ENCODE measurements at places on chromosomes 13 and 19. TPM values are rescaled to one million over a fixed set of nuclear protein-coding genes. Genes with fewer than 3 reads are reported as not detected.
A peak's percentile ranks its signal among the peaks of the same experiment; 100 is the strongest.

- DNase-seq, result no peak
Observed at GRCh38 chr13:113472355-113473025, 18.0 kb downstream of the DCUN1D2 start.

- no peak for DNase-seq
Observed at GRCh38 chr19:51621178-51621577, 9.0 kb downstream of the SIGLEC5 start.

GRCh38 chr13:77833331-77833863 is 85.2 kb downstream of the EDNRB start:
- DNase-seq, result no peak

DNA sequence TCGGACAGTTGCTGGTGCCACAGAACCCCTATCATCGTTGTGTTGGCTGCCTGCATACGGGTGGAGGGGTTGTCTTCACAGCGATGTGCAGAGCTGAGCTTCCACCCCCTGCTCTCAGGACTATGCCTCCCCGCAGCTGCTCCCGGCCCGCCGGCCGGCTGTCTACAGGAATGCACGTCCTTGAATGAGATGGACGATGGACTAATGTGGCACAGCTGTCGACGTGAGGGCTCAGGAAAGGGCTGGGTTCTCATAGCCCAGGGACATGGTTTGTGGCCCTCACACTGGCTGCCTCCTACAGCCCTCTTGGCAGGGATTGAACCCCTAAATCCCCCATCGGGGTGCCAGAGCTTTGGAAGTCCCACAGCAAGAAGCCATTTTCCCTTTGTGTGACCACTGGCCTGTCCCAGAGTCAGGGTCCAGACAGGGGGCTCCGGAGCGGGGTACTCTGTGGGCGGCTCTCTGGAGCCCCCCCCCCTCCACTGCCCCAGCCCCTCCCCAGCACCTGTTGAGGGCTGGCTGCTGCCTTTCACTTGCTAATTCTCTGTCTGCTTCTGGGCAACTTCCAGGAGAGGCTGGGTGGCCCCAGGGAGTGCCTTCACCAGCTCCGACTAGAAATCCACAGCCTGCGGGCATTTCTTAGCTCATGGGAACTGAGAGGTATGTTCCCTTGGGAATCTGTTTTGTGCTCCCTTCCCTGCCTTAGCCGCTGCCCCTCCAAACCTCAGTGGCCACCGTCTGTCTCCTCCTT is 40.2 kb downstream of the TSSK6 start:
- no peak for DNase-seq

DNA sequence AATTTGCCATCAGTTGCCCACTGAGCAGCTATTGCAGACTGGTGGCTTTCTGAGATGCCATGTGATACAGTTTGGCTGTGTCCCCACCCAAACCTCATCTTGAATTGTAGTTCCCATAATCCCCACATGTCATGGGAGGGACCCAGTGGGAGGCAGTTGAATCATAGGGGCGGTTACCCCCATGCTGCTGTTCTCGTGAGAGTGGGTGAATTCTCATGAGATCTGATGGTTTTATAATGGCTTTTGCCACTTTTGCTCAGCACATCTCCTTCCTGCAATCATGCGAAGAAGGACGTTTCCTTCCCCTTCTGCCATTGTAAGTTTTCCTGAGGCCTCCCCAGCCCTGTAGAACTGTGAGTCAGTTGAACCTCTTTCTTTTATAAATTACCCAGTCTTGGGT is 34.8 kb upstream of the ANKRD10 start:
- no peak for DNase-seq

- peak; percentile 87 for DNase-seq
Observed at GRCh38 chr19:12092065-12092867, 27.7 kb downstream of the ZNF844 start.

DNA sequence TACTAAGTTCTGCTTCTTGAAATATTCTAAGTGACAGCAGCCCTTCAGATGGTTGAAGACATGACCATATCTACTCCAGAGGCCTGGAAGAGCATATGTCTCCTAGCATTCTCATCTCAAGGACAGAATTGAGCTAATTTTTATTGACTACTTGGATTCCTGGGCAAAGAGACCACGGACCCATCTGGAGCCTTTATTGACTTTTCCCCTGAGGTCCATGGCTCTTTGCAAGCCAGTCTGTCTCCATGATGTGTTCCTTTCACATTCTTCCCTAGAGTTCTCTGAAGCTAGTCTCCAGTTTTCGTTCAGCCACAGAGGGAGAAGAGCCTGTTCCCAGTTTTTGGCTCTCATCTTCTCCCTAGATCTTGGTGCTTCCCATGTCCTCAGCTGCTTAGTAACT is 202.7 kb downstream of the PCCA start:
- no peak for DNase-seq

GRCh38 chr13:113656831-113657671 is 947 bp downstream of the ATP4B start:
- peak; percentile 46 for DNase-seq

DNA sequence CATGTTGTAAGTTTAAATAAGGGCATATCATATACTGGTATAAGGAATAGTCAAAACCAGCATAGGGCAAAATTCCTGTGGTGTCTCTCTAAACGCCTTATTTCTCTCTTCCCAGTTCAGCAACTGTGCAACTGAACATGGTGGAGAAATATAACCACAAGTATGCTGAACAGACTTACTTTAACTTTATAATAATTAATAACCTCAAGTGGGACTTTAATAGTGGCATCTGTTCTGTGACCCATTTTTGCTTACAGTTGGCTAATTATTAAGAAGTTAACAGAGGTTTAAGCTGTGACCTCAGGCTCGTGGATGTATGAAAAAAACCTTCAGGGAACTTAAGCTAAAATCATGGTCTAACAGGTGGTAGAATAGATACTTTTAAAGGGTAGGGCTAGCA is 54.3 kb downstream of the MICU2 start:
- DNase-seq, result no peak

- no peak for DNase-seq
Observed at GRCh38 chr19:18179957-18180356, 6.3 kb downstream of the IFI30 start.

GRCh38 chr13:74372511-74372910 is 238.3 kb upstream of the KLF12 start:
- DNase-seq, result no peak

DNA sequence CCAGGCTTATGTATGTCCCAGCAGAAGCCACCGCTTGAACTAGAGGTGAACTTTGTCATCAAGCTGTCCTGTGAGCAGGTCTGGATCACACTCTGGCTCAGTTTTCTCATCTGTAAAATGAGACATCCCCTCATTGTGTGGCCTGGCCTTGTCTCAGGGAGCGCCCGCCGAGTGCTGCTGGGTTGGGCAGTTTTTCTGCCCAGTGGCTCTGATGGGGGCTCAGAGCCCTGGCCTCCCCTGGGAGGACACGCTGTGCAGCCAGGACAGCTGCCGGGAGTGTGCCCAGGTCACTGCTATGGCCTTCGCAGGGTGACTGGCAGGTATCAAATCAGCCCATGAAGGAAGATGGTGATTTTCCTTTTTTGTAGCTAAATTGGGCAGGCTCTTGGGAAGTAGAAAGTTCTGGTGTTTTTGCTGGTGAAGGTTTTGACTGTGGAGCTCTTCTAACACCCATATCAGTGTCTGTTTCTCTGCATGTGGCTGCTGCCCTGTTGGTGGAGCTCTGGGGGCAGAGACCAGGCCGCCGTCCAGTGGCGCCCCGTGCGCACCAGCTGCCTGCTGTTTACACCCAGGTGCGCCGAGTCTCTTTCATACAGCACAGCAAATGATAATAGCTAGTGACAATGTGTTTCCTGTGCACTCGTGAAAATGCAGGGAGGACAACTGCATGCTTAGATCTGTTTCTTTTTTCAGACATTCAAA is 40.8 kb downstream of the SLC7A9 start:
- DNase-seq, result no peak

GRCh38 chr13:43787997-43788396 is 1.2 kb upstream of the ENOX1 start:
- no peak for DNase-seq

GRCh38 chr13:108444448-108444847 is 174.9 kb downstream of the TNFSF13B start:
- DNase-seq, result no peak

- no peak for DNase-seq
Observed at GRCh38 chr13:114261328-114261965, 20.0 kb upstream of the UPF3A start.

- DNase-seq, result no peak
Observed at GRCh38 chr19:17309965-17310461, 650 bp downstream of the DDA1 start.

DNA sequence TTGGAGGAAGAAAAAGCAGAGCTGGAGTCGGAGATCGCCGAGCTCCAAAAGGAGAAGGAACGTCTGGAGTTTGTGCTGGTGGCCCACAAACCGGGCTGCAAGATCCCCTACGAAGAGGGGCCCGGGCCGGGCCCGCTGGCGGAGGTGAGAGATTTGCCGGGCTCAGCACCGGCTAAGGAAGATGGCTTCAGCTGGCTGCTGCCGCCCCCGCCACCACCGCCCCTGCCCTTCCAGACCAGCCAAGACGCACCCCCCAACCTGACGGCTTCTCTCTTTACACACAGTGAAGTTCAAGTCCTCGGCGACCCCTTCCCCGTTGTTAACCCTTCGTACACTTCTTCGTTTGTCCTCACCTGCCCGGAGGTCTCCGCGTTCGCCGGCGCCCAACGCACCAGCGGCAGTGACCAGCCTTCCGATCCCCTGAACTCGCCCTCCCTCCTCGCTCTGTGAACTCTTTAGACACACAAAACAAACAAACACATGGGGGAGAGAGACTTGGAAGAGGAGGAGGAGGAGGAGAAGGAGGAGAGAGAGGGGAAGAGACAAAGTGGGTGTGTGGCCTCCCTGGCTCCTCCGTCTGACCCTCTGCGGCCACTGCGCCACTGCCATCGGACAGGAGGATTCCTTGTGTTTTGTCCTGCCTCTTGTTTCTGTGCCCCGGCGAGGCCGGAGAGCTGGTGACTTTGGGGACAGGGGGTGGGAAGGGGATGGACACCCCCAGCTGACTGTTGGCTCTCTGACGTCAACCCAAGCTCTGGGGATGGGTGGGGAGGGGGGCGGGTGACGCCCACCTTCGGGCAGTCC is 5.0 kb downstream of the FOSB start:
- no peak for DNase-seq

GRCh38 chr13:30142486-30143211 is 164.7 kb downstream of the KATNAL1 start:
- DNase-seq, result no peak

DNA sequence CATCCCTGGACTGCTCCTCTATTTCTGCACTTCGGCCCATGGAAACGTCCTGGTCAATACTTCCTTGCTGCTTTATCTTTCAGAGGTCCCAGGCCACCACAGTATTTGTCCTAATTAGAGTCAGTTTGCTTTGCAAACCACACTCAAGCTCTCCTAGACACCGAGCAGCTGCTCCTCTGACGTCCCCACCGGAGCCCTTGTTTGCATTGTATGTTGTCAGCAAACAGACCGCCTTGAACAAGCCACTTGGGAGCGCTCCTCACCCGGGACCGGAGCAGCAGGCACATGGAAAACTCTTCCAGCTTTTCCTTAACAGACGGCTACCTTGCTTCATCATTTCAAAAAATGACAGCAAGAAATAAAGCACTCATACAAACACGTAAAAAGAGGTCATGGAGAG is 51.5 kb upstream of the GTF3A start:
- no peak for DNase-seq

DNA sequence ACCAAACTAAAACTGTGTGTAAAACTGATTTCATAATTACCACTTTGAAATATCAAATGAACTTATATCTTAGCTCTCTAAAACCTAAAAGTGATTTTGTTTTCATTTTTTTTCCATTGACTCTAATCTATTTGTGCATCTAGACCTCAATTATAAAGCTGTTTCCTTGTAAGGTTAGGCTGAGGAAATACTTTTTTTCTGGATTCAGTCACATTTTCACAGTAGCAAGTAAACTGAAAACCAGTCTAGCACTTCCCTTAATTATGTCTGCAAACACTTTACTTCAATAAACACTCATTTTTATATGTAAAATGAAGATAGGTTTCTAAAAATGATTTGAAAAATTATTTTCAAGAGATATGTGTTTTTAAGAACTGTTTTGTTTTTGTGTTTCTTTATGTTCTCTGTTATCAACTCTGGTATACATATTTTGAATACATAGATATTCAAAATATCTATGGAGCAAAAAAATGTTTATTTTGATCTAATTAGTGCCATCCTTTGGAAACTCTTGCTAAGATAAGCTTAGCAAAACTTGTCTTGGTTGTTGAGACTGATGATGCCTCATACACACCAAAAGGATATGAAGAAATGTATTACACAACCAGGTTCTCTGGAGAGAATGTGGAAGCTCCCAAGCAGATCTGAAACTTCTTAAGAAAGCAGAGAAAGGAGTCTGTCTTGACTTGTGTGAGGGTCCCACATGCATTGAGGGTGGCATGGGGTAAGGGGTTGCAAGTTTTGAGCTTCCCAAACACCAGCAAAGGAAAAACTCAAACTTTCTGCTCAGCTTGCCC is 1887.4 kb downstream of the PCDH9 start:
- no peak for DNase-seq

DNA sequence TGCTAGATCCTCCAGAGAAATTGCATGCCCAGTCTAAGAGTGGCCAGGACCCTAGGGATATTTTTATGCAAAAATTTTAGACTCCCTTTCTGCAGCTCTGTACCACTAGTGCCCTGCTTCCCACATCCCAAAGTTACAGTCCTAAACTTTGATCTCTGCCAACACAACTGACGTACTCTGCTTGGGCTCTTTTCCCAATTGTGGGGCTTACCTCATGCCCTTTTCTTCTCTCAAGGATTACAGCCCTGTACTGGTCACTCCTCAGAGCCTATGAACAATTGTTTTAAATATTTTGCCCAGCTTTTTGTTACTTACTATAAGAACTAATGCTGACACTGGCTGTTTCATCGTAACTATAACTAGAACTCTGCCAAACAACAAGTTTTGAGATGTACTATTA is 57.8 kb upstream of the FBXL3 start:
- no peak for DNase-seq

DNA sequence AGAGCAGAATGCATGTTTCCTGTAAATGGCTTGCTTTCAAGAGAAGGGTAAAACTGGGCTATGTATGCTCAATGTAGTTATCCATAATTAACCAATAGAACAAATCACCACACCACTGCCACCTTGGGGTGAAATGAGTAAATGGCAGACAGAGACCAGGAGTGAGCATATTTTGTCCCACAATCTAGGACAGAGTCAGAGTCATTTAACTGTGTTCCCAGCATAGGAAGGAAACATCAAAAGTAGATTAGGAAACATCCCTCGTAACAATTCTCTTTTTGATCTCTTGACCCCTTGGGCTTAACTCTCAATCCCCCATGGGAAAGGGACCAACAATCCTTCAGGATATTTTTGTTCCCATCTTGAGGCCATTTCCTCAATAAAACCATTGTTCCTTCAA is 224.8 kb downstream of the NHLRC3 start:
- peak; percentile 58 for DNase-seq

GRCh38 chr19:3721131-3721886 is 13.1 kb downstream of the TJP3 start:
- DNase-seq, result peak; percentile 86

Gene OR7C1
- 0.04 TPM for total RNA-seq

Gene TEX26
- 0.31 TPM for total RNA-seq

Gene MEDAG
- total RNA-seq, result 73.2 TPM

Gene KLK3
- total RNA-seq, result not detected

Gene TMEM38A
- total RNA-seq, result 3.5 TPM

Gene SPRED3
- total RNA-seq, result 2.3 TPM

Gene PSG2
- total RNA-seq, result not detected

Gene ERICH6B
- total RNA-seq, result not detected
